ENCODE measurements at places on chromosomes 2 and 18. TPM values are rescaled to one million over a fixed set of nuclear protein-coding genes. Genes with fewer than 3 reads are reported as not detected.

Gene AGXT
- not detected for total RNA-seq

DNA sequence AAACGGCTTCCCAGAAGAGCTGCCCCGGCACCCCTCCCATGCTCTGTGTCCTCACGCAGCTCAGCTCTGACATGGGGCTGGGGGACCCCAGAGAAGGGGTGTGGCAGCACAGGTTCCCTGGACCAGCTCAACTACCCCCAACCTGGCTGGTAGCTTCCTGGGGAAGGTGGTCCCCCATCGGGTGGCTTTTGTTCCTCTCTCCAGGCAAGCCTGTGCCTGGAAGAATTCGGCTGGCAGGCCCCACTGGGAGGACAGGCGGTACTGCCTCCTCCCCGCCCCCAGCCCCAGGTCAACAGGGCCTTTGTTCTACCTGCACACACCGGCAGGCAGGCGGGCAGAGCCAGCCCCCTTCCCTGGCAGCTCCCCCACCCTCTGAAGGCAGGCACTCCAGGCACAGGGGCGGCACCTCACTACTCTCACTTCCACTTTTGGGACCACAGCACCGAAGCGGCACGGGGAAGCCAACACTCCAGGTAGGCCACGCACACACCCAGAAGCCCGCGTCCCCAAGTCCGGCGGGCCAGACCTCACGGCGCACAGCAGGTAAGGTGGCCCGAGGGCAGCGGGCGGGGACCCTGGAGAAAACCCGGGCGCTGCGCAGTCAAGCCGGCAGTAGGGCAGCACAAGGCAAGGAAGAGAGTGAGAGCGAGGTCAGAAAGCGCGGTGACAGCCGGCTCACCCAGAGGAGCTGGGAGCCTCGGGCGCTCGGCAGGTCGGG lies 1.3 kb downstream of the HS6ST1 start:
- no peaks in the 10 kb centered on the region for H3K36me3 ChIP-seq
- peaks cover 63% of the 10 kb centered on the region for H3K4me1 ChIP-seq
- H3K4me3 ChIP-seq: peak overlapping the region; percentile 81
- H3K27ac ChIP-seq: peak overlapping the region; percentile 77
- DNase-seq: peak; percentile 62

- no peak overlapping the region for H3K27ac ChIP-seq
- no peak overlapping the region for H3K4me3 ChIP-seq
- no peaks in the 10 kb centered on the region for H3K27me3 ChIP-seq
- no peaks in the 10 kb centered on the region for H3K36me3 ChIP-seq
Observed at GRCh38 chr2:64934530-64934929, 54.7 kb upstream of the SLC1A4 start.

DNA sequence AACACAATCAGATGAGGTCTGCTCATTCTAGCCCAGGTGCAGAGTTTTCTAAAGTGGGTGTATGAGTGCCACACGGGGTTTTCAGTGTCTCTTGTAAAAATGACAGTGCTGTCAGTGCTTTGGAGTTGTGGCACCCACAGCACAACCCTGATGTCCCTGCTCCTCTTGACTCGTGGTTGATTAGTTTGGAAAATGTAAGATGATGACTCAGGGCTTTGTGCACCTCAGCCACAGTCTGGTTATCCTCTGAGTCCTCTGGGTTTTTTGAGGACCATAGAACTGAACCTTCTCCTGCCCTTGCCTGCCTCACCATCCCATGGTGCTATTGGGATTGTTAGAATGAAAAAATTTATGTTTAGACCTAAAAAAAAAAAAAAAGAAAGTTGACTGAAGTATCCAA lies 105.6 kb downstream of the MYO1B start:
- H3K4me3 ChIP-seq: no peak overlapping the region
- H3K27ac ChIP-seq: no peak overlapping the region
- peaks cover 6% of the 10 kb centered on the region for H3K36me3 ChIP-seq
- H3K4me1 ChIP-seq: no peaks in the 10 kb centered on the region
- H3K27me3 ChIP-seq: no peaks in the 10 kb centered on the region
- DNase-seq: no peak

- no peak for DNase-seq
- H3K4me3 ChIP-seq: no peak overlapping the region
- no peaks in the 10 kb centered on the region for H3K4me1 ChIP-seq
- H3K27ac ChIP-seq: no peak overlapping the region
- H3K27me3 ChIP-seq: no peaks in the 10 kb centered on the region
Observed at GRCh38 chr2:182911813-182912517, 45.5 kb upstream of the FRZB start.

Gene COL6A3
- 46.4 TPM for total RNA-seq

Gene GPBAR1
- 90.3 TPM for total RNA-seq

Gene MPP4
- not detected for total RNA-seq

DNA sequence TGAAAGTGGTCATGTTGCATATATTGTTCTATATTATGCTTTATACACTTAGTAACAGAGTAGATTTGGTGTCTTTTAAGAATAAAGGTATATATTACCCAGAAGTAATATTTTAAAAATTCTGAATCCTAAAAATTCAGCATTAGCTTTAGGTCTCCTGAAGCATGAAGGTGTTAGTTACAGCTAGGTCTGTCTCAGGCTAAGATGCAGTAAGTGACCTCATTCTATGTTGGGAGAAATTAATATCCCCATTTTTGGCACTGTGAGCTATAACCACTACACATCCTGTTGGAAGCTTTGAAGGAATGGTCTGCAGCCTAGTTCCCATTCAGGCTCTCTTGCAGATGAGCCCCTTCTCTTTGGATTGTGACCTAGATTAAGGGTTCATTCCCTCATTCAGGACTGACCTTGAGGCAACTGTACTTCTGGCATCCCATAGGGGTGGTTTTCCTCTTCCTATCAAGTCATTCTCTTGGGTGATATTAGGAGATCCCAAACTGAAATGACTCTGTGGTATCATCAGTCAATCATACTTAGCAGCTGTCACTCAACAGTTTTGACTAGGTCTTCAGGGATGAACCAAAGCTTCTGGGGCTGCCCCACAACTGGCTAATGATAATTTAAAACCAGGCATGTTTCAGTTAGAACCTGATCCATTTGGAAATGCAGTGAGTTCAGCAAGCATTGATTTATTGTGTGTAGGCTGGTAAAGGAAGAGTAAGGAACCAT lies 117.7 kb downstream of the GPD2 start:
- H3K27me3 ChIP-seq: no peaks in the 10 kb centered on the region
- DNase-seq: no peak
- no peak overlapping the region for H3K27ac ChIP-seq
- no peak overlapping the region for H3K4me3 ChIP-seq
- no peaks in the 10 kb centered on the region for H3K36me3 ChIP-seq

Gene VWA3B
- total RNA-seq: 0.78 TPM

- no peaks in the 10 kb centered on the region for H3K36me3 ChIP-seq
- H3K4me3 ChIP-seq: no peak overlapping the region
- DNase-seq: no peak
- H3K27ac ChIP-seq: no peak overlapping the region
- H3K4me1 ChIP-seq: no peaks in the 10 kb centered on the region
- no peaks in the 10 kb centered on the region for H3K27me3 ChIP-seq
Observed at GRCh38 chr2:234345921-234346320, 151.0 kb downstream of the ARL4C start.
